BJ (cell line): ENCODE measurements at places on chromosomes 12 and 14.

DNA sequence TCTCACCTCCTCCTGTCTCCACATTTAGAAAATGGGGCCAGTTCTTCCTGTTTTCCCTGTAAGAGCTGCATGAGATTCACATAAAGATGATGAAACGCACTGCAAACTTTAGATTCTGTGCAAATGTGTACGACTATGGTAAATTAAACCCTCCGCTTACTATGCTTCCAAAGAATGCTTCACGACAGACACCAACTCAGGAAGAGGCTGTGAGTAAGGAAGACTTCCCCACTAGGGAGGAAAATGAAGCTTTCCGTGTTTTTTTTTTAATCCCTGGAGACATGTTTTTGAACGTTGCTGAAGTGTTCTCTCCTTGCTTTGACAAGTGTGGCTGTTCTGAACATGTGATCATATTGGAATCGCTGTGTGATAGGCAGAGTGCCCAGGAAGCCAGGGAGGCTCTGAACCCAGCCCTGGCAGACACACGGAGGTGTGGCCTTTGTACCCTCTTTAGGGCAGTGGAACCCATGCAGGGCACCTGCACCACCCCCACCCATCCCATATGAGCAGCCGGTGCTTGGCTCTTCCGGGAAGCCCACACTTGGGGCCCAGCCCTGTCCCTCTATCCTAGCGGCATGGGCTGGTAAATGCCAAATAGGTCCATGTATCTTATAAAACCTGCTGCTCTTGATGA is 7.5 kb upstream of the SYNE3 start:
- no peak for DNase-seq

GRCh38 chr14:102140750-102141145 is 1.1 kb downstream of the WDR20 start:
- no peak for DNase-seq

GRCh38 chr12:8665759-8666158 is 3.1 kb upstream of the MFAP5 start:
- DNase-seq, result peak; percentile 74

- DNase-seq, result peak; percentile 10
These were observed 44.7 kb downstream of the RIMKLB start for GRCh38 chr12:8742501-8742900.
